ENCODE measurements at places on chromosomes 2 and 18.

GRCh38 chr18:7177116-7177744 lies 53.7 kb upstream of the LRRC30 start:
- DNase-seq, result no peak

DNA sequence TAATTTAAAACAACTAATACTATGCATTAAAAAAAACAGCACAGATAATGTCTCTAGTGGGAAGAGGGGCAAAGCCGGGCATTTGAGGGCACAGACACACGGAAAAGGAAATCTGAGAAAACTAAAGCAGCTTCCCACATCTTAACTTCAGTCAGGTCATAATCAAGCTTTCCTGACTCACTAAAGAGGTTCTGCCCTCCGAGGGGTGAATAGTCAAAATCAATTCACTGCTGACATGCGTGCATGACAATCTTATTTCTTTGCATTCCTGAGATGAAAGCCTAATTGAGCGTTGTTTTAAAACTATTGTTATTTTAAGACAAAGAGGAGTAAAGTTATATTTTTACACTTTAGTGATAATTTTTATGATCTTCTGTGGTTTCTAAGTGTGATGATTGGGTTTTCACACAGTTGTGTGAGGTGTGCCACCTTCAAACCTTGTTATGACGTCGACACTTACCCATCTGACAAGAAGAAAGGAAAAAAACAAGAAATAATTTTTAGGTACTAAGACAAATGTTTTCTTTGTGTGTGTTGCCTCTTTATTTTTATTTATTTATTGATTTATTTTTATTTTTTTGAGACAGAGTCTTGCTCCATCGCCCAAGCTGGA lies 90.9 kb downstream of the GATA6 start:
- no peak for DNase-seq

DNA sequence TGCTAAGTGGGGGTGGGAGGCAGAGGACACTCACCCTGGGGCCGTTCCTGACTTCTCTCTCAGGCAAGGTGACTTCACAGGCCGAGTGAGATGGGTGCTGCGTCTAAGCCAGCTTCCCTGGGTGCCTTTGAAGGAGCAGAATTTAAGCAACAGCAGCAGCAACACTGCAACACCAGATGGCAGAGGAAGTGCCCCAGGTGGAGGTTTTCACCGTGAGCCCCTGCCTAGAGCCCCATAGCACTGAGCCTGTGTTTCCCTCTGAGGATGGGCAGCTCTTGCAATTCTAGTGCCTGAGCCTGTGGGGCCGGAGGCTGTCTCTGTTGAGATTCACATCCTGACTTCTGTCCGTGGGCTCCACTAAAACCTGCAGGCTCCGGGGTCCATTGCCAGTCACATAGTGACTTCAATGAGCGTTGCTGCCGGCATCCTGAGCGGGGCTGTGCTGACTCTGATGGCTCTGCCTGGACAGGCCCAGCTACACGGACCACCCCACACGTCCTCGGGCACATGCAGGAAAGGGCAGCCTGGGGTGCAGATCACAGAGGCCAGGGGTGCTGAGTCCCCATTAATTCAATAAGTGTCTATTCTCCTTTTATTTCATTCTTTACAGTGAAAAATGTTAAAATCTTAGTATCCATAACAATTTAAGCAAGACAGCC lies 218.8 kb downstream of the SNTG2 start:
- DNase-seq, result no peak

DNA sequence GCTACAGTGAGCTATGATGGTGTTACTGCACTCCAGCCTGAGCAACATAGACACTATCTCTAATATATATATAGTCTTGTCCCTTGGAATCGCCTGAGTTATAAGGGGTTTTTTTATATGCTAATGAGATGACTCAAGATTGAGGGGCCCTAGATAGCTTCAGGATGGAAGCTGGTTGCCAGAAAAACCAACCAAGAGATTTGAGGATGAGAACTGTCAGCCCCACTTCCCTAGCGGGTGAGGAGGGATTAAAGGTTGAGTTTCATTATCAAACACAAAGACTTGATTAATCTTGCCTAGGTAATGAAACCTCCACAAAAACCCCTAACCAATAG lies 12.6 kb upstream of the GALM start:
- DNase-seq, result no peak

GRCh38 chr2:122019724-122020123 lies 264.3 kb downstream of the TSN start:
- no peak for DNase-seq

DNA sequence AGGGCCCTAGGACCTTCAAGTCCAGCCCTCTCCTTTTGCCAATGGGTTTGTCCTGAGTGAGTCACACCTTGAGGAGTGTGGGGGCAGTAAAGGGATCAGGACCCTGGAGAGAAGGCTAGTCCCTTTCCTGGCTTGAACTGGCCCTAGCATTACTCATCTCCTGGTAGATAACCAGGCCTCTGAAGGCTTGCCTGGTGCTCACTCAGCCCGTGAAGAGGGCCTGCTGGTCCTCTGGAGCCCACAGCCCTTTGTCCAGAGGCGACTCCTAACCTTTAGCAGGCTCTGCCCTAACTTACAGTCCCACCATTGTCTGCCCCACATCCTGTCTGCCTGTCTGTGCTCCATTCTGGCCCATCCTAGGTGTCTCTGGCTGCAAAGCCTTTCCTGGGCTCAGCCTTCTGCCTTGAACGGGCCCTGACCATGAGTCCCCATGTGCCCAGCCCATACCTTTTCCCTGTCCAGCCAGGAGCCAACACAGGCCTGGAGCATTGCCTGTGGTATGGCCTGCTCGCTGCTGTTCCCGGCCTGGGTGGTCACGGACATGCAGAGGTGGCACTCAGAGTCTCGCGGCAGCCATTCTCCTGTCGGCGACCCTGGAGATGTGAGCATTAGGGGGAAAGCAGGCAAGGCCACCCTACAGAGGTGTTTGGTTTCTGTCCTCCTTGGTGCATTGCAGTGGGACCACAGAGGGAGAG lies 5.0 kb downstream of the SFTPB start:
- no peak for DNase-seq

DNA sequence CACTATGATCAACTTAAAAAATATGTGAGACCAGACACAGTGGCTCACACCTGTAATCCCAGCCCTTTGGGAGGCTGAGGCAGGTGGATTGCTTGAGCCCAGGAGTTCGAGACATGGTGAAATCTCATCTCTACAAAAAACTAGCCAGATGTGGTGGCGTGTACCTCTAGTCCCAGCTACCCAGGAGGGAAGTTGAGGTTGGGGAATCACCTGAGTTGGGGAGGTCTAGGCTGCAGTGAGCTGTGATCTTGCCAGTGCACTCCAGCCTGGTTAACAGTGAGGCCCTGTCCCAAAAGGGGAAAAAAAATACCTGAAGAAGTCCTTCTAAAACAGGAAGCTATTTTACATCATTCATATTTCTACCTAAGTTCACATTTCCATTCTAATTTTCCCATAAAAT lies 144.0 kb downstream of the EML6 start:
- DNase-seq, result no peak

- DNase-seq, result no peak
Measured at GRCh38 chr2:112880091-112880531, 30.9 kb upstream of the IL37 start.

- DNase-seq, result no peak
Measured at GRCh38 chr2:2826621-2827020, 495.5 kb upstream of the MYT1L start.
